ENCODE measurements at places on chromosomes 4 and X.

DNA sequence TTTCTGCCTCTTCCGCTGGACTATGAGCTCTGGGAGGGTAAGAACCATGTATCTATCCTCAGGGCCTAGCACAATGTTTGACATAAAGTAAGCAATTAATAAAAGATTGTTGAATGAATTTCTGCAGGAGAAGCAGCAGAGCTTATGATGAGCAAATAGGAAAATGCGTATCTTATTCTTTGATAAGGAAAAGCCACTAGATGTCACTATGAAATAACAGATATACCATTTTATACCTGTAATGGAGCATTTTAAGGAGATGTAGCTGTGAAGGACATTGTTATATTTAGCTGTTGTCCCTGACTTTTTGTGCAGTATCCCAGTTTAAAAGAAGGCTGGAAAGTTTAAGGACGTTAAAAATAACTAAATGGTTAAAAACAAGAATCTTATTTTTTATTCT is 147.2 kb upstream of the MBNL3 start:
- DNase-seq, result peak; percentile 0

GRCh38 chr4:141569141-141569540 is 67.2 kb upstream of the IL15 start:
- DNase-seq, result no peak

DNA sequence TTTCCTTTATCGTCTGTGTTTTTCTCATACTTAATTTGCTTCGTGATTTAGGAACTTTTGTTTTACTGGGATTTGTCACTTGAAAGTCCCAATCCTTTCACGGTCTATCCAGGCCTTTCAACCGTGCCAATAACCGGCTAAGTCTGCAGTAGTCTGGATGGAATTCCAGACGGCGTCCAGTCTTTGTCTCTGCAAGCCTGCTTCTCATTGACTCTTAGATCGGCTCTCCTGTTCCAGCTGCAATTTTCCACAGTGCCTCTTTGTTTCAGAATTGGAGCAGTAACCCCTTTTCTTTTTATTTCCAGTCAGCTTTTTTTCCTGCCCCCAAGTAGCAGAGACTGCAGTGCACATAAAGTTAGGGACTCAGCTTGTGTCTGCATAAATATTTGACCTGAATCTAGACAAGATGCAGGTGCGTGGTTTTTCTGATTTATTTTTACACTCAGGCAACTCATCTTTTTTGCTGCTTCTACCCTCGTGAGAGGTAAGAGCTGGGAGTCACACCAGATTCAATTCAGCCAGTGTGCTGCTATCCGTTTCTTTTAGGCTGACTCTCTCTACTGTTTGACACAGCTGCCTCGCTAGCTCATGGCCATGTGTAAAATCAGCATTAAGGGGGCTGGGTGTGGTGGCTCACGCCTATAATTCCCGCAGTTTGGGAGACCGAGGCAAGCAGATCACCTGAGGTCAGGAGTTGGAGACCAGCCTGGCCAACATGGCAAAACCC is 37.4 kb upstream of the DHRSX start:
- no peak for DNase-seq

DNA sequence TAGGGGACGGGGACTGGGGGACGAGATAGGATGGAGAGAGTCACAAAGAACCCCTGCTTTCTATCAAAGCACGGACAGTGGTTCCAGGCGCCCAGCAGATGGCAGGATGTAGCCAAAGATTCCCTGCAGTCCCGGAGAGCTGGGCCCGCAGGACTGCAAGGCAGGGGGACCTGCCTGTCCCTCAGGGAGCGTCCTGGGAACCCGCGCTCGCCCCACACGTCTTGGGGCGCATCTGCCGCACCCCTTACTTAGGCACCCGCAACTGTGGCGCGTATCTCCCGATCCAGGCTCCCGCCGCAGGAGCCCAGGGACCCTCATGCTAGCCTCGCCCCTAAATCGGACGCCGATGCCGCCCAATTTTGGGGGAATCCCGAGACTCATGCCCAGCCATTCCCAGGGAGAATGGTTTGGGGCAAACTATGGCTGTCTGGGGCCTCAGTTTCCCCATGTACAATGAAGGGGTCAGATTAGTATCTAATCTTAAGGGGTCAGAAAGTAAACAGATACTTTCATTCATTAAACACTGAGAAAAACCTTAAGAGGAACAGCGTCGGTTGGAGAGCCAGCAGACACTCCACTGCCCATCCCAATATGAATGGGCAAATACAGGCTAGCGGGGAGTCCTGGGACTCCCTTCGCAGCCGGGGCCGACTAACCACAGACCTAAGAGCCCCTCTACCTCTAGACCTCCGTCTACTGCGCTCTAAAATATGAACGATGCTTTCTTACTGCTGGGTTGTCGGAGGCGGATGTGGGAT is 581 bp upstream of the STK32B start:
- DNase-seq, result peak; percentile 90

GRCh38 chr4:26751838-26752237 is 108.8 kb upstream of the STIM2 start:
- DNase-seq, result no peak

DNA sequence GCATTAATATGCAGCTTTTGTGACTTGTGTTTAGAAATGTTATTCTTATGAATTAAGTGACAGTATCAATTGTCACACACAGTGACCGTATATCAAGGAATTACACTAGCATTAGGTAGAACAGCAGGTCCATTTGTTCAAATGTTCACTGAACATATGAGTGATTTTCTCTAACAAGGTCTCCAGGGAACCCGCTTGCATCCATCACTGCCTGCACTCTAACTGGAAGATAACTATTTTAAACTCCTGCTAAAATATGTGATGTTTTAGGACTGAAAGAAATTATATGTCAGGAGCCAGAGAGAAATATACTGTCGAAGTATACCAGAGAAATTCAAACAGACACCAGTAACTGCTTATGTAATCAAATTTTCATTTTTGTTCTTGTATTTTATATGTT is 1395.7 kb downstream of the PCDH18 start:
- DNase-seq, result no peak

- DNase-seq, result no peak
Observed at GRCh38 chrX:72260448-72260847, 16.6 kb downstream of the RPS4X start.

DNA sequence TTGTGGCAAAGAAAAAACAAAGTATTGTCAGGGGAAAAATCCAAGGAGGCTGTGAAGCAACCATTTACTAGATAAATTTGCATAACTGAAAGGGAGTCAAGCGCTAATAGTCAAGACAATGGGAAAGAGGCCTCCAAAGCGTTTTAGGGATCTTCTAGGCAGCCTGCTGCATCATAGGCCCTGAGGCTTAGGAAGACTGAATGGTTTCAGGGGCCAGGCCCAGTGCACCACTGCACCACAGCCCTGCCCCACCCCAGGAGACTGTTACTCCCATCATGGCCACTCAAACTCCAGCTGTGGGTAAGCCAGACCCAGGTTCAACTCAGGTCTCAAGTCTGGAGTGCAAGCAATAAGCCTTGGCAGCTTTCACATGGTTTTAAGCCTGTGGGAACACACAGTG is 362.9 kb downstream of the SH3BGRL start:
- no peak for DNase-seq

Measured in NCI-H82 (cell line).